Activated CD8-positive, alpha-beta T cell treated with anti-CD3 and anti-CD28 coated beads for 36 hours (primary cell): ENCODE measurements at places on chromosomes 3 and 15. TPM values are rescaled to one million over a fixed set of nuclear protein-coding genes. Genes with fewer than 3 reads are reported as not detected.

DNA sequence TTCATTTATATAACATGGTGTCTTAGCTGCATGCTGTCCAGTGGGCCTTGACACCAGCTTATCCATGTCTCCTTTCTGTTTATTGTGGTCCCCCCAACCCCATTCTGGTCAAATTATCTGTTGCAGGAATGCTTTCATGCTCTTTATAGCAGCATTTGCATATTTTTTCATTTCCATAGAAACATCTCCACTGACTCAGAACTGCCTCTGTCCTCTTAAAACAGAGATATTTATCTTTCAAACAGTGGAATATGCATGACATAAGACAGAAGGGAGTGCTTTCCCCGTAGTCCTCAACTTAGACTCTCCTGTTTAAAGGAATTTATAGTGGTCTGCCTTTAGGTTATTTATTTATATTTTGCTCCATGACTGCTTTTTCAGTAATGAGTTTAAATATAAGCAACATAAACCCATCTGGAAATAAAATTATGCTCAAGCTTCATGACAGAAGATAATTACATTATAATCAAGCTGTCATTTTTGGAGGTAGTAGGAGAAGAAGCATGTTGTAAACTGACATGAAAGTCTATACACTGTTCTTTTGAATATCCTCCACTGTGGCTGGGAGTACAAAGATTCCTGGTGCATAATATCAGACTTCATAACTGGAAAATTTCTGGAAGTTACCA is 179.5 kb upstream of the CD96 start:
- DNase-seq: no peak

GRCh38 chr15:88833731-88834100 is 30.5 kb downstream of the ACAN start:
- no peak for DNase-seq

DNA sequence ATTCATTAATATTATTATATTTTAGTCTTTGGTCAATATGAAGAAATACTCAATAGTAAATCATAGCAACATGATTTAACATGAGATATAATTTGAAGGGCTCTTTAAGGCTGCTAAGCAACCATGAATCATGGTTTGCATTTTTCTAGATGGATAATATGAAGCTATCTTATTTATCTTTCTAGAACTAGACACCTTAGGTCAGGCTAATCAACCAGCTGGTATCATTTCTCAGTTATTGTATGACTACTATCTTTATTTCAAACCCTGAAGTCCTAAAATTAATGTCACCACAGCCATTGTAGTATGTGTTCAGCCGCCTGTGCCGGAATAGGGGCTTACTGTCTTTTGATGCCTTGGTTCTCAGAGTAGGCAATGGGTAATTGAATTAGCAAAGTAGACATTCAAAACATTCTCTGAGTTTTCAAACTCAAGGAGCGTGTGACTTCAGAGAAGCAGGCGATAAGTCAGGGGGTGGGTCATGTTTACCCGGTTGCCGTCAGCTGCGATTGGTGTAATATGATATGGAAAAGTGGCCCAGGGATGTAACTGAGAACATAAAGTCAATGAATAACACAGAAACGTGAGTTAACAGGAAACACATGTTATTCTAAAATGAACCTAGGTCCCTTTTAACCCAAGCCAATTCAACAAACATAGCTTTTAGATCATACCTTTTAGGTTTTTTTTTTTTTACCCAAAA is 93.4 kb upstream of the CTDSPL start:
- DNase-seq: no peak

- DNase-seq: no peak
Measured at GRCh38 chr3:33438881-33439545, 1.2 kb downstream of the UBP1 start.

- DNase-seq: no peak
Measured at GRCh38 chr3:46667657-46668056, 25.8 kb downstream of the ALS2CL start.

The SCAPER gene
- 31.4 TPM for total RNA-seq

The AGBL1 gene
- total RNA-seq: not detected
